Skin of body (tissue), 3 donors: ENCODE measurements at places on chromosomes 11 and 22. TPM values are rescaled to one million over a fixed set of nuclear protein-coding genes. Genes with fewer than 3 reads are reported as not detected.

DNA sequence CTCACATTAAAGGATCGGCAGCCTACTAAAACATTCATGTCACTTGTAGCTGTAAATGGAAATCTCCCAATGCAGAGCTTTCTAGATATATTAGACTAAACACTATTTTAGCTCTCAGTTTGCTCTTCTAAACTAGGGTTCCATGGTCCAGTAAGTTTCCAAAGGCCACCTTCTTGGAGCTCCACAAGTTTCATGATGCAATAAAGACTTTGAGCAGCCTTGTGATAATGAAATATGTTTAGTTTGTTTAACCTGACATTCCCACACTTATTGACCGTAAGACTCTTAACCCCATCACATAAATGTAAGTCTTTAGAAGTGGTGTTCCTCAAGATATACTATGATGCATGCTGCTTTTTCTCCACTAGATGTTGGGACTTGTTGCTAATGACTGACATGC, 87.7 kb downstream of the TRIM44 start:
- DNase-seq = no peak

GRCh38 chr11:80239217-80239616, 798.4 kb upstream of the TENM4 start:
- DNase-seq = no peak

GRCh38 chr11:122306831-122307391, 190.9 kb upstream of the BLID start:
- DNase-seq = peak; percentile 18

GRCh38 chr11:104891135-104891534, 7.1 kb downstream of the CASP12 start:
- no peak for DNase-seq

DNA sequence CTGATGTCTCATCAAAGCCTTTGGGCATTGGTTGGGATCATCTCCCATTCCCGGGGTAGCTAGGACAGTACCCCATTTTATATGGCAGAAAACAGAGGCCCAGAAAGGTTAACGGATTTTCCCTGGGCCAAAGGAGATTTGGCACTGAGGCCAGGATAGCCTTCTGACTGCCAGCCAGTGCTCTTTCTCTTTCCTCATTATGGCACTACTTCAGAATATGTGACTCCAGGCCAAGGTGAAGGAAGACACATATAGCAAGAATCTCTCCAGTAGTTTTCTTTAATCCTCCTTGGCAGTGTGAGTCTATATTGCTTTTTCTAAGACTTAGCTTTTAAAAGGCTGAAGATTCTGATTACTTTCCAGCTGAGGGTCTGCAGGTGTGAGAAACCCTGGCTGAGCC, 94.8 kb upstream of the AMOTL1 start:
- DNase-seq = no peak

- no peak for DNase-seq
These were observed 28.5 kb downstream of the CELF1 start for GRCh38 chr11:47524291-47524874.

DNA sequence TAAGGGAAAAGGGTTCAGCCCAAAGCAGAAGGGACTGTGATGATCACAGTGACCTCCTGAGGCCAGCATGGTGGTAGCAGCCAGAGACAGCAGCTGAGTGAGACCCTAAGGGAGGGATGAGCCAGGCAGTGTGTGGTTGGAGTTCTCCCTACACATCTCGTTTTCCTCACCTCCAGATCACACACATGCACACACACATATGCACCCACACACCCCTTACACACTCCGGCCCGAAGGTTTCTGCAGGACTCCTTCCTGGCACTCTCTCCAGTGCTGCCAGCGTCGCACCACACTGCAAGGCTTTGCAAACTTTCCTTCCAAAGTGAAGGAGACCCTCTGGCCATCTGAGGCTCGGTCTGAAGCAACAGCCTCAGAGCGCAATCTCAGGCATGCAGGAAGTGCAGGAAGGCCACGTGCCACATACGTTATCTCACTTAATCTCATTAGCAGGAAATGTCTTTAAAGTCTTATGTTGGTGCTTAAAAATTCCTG, 26.9 kb upstream of the TP53I11 start:
- no peak for DNase-seq

GRCh38 chr11:30150425-30150824, 80.4 kb upstream of the FSHB start:
- DNase-seq = no peak

DNA sequence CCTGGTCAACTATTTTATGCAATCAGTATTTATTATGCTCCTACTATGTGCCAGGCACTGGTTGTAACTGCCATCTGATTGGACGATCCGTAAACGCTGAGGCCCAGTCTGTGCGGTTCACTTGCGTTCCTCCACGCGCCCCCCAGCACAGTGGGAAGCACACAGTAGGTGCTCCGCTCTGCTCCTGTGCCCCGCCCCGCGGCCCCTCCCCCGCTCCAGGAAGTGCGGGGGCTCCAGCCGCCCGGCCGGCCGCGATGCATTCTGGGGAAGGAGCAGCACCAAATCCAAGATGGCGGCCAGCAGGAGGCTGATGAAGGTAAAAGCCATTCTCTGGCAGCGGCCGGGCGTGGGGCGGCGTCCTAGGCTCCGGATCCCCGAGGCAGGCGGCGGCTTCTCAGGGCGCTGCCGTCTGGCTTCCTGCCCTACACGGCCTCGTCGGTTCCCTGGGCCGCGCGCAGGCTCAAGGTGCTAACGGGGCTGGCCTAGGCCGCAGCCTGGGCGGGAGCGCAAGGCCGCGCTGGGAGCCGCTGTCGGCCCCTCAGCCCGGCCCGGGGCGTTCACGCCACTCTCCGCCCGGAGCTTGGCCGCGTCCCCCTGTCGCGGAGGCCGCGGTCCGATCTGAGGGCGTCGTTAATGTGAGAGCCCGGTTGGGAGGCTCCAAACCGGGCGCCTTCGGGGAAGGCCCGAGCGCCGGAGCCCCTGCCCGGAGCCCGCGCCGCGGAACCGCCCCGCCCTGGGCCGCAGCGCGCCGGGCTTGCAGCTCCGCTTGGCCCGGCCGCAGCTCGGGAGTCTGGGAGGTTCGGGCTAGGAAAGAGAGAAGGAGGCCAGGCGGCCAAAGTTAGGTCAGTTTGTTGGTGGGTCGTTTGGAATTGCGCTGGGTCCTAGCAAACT, at the start of gene UBE2L3:
UBE2L3 (plus strand) TSS at position 259 of the 891 bp plus-strand sequence; CDS start at position 290, 31 bp downstream.
- DNase-seq = peak; percentile 30

DNA sequence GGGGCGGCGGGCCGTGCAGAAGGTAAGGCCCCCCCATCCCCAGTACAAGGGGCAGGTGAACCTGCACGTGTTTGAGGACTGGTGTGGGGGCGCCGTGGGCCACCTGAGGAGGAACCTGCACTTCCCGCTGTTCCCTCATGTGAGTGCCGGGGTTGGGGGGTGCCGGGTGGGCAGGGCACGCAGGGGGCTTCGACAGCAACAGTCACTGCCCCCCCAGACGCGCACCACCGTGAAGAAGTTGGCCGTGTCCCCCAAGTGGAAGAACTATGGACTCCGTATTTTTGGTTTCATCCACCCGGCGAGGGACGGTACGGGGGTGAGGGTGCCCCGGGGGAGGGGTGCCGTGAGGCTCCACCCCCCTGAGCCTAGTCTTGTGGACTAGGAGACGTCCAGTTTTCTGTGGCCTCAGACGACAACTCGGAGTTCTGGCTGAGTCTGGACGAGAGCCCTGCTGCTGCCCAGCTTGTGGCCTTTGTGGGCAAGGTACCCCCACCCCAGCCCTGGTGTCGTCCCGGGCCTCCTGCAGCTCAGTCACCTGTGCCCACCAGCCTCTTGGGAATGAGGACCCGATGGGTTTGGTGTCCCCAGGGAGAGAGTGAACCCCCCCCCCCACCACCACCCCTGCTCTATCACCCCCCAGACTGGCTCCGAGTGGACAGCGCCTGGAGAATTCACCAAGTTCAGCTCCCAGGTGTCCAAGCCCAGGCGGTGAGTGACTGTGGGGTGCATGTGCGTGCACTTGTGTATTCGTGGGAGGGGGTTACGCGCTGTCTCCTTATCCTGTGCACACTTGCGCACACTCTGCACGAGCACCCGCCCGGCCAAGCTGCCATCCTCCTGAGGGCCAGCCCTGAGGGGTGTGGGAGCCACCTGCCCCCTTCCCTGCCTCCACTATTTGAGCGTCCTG, 3.8 kb downstream of the B4GALNT4 start:
- DNase-seq = no peak

GRCh38 chr11:120675171-120675570, 163.6 kb downstream of the GRIK4 start:
- DNase-seq = no peak

DNA sequence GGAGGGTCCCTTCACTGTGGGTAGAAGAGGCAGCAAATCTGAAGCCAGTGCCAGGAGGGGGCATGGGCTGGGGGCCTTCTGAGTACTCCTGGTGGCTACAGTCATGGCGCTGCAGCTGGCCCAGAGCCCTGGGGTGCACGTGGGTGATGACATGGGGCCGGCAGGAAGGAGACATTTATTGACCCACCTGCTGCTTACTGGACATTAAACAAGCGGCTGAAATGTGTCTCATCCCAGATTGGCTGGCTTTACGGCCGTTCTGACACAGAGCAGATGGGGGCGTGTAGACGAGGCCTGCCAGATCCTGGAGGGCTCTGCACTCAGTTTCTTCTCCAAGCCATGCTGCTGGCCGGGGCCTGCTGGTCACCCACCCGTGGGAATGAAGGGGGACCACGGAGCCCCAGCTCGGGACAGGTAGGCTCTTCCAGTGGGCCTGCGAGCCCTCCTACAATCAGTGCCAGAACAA, 906.9 kb downstream of the BRD1 start:
- DNase-seq = no peak

GRCh38 chr11:61297746-61298145, 2.6 kb upstream of the VWCE start:
- peak; percentile 12 for DNase-seq

- DNase-seq = no peak
These were observed 691.0 kb upstream of the API5 start for GRCh38 chr11:42620796-42621195.

DNA sequence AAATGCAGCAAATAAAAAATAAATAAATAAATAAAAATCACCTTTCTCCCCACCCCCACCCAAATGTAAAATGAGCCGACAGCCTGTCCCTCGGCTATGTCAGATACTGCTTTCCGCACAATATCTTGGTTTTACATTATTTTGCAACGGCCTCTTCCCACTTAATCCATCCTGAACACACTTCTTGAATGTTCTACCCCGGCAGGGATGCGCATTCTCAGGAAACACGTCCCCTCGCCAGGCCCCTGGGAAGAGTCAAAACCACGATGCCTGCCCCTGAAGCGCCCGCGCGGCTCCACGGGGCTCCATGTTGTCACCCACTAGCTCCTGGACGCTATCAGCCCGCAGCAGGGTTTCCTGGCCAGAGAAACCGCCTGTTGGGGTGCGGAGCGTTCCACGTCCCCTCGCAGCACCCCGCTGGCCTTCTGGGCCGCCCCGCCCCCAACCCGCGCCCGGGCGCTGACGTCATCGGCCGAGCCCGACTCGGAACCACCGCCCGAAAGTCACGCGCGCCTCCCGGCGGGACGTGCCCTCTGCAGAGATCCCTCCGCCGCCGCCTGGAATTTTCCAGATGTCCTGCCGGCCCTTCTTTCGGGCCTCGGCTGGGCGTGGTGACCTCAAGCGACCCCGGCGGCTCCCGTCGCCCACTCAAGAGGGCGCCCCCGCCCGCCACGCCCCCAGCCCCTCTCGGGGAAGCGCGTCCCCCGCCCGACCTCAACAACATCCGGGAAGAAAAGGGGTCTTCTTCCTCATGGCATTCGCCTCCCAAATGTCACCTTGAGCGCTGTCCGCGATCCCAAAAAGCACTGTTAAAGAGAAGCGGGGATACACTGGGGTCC, 585 bp upstream of the NEAT1 start:
- peak; percentile 97 for DNase-seq

DNA sequence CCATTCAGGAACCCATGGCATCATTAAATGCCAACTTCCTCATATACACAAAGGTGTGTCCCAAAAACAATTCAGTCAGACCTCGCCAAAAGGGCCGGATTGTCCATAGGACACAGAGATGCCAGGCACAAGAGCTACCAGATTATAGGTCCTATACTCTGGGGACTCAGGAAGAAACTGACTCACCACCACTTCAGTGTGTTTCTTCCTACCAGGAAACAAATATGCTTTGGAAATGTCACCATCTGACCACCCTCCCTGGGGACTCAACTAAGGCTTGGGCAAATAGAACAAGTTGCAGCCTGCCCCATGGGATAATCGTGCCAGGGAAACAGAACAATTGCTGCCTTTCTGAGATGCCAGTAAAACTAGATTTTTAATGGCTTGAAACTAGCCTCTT, 11.7 kb downstream of the POU2AF3 start:
- DNase-seq = no peak

DNA sequence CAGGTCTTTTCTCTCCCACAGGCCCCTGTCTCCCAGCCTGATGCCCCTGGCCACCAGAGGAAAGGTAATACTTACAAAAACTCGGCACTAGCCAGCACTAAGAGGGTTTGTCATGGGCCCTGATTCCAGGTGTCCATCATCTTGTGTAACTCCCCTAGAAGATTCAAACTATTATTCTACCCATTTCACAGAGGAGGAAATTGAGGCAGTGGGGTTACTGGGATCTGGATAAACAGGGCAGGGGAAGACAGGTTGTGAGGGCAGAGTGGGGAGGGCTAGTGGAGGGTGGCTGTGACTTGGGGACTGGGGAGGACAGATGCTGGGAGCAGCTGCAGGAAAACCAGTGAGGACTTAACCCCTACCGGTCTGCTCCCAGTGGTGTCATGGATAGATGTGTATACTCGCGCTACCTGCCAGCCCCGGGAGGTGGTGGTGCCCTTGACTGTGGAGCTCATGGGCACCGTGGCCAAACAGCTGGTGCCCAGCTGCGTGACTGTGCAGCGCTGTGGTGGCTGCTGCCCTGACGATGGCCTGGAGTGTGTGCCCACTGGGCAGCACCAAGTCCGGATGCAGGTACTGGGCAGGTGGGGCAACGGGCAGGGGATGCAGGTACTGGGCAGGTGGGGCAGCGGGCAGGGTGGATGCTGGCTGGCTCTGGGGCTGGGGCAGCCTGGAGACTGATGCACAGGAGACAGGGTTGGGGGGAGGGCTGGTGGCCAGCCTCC, 1.2 kb downstream of the VEGFB start:
- no peak for DNase-seq

Gene TRIM6
- total RNA-seq = 1.9 TPM

Gene MMP3
- 0.10 TPM for total RNA-seq

Gene GRM5
- 0.20 TPM for total RNA-seq

Gene CEP126
- total RNA-seq = 6.1 TPM

Gene CYB5R2
- total RNA-seq = 13.8 TPM

Gene FOSL1
- 10.6 TPM for total RNA-seq
